ENCODE measurements at places on chromosomes 6 and 20.

DNA sequence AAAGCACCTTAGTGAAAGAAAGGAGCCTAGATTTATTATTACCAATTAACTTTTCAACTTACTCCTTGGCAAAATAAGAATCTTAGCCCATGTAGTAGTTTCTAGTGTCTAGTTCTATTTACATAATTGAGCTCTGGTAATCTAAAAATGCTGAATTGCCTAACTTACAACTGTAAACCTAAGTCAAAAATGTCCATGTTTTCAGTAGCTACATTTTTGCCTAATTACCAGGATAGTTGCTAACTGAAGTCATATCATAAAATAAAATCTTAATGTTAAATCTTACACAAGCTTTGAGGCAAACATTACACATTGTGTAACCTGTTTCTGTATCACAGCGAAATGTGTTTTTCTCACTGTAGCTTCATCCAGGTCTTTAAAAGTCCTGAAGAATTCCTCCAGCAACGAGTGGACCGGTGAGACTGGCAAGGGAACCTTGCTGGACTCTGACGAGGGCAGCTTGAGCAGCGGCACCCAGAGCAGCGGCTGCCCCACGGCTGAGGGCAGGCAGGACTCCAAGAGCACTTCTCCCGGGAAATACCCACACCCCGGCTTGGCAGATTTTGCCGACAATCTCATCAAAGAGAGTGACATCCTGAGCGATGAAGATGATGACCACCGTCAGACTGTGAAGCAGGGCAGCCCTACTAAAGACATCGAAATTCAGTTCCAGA is 7.6 kb upstream of the CLDN20 start:
- no peak for DNase-seq

GRCh38 chr6:127148511-127148910 is 30.0 kb downstream of the RSPO3 start:
- DNase-seq, result no peak

DNA sequence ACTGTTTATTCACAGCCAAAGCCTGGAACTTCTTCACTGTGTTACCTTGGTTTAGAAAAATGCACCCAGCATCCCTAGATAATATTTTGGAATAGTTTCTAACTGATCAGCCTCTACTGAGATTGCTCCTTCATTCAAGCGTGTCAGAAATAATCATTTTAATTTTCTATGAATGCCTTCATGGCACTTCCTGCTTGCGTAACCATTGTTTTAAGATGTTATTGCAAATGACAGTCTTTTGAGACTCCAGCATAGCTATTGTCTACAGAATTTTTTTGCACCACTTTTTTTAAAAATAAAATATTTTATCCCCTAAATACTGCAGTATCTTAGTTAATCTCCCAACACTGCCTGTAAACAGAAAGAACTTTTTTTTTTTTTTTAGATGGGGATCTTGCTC is 213.1 kb downstream of the PHACTR1 start:
- no peak for DNase-seq

DNA sequence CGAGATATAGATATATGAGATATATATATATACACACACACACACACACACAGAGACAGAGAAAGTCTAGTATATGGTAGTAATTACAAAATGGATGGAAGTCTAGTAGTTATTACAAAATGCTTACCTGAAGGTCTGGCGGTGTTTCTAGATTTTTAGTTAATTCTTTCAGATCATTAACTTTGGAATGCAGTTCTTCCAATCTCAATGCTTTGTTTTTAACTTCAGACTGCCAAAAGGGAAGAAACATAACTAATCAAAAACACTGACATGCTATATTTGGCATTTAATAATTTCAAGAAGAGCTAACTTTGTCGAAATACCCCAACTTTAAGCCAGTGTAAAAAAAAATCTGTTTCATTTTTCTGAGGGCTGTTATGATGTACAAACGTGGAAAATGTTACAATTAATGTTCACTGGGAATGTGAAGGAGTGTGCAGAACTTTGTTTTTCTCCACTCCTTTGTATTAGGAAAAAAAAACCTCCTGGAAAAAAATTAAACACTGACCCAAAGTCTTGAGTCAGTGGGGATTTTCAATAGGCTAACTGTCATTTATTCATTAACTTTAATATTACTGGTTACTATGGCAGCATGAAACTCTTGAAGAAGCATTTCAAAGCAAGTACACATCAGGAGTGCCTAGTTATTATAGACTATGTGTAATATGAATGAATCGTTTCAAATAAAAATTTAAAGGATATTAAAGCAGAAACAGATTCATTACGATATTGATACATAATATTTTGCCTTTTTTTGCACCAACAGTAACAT is 232.9 kb downstream of the SYNE1 start:
- no peak for DNase-seq
